ENCODE measurements at places on chromosomes 12 and 14.
A peak's percentile ranks its signal among the peaks of the same experiment; 100 is the strongest.

- peak; percentile 34 for DNase-seq
Measured at GRCh38 chr14:68968051-68968450, 11.1 kb downstream of the ACTN1 start.

DNA sequence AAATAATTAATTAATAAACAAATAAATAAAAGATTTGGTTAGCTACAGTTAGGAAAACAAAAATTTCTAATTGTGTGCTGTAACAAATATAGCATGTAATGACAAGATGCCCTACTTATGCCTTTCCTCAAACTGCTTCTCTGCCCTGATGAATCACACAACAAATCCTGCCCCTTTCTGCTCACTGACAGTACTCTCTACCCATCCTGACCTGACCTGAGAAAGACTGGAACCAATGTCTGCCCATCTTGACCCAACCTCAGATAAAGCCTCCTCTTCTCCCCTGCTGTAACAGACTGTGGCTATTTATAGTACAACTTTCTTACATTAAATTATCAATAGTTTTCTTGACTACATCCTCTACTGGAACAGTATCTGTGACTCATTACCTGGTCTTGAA lies 43.7 kb downstream of the PPP1R13B start:
- DNase-seq = no peak

DNA sequence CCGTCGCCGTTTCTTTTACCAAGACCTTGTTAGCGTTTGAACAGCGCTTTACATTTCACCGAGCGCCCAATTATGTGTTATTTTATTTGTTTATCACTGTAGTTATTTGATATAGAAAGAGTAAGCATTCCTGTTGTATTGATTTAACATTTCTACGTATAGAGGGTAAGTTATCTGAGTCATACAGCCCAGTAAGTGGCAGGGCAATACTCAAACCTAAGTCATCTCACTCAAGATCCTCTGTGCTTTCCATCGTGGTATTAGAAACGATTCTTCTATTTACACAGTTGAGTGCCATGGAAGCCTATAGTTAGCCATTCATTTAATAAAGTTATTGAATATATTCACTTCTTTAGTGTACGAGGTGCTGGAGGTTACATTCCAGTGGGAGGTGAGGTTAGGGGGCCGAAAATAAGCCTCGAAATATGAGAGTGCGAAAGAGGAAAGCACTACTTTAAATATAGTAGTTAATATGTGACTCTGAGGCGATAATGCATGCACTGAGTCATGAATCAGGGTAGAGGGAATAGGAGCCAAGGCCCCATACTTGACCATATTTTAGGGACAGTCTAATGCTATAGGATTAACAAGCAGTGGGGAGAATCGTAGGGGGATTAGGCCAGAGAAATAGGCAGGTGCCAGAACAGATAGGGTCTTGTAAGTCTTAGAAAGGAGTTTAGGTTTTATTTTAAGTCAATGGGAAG lies 629 bp downstream of the RAD51AP1 start:
- no peak for DNase-seq

- no peak for DNase-seq
Measured at GRCh38 chr12:89574736-89575208, 48.9 kb upstream of the POC1B start.

GRCh38 chr12:123882161-123882705 lies 90.4 kb downstream of the CCDC92 start:
- DNase-seq = no peak

DNA sequence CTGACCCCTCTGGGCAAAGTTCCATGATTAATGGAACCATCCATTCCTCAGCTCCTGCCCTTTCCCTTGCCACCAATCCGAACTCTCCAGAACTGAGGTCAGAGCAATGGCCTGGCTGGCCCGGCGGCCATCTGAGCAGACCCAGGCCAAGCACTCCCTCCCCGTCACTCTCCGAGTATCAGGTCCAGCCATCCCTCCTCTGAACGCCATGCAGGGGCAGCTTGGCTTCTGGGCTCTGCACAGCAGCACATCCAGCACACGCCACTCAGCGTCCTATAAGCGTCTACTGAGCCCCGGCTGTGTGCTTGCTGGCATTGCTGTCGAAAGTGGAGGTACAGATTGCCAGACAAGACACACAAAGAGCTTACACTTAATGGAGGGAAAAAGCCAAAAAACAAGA lies 34.3 kb upstream of the VWF start:
- no peak for DNase-seq

DNA sequence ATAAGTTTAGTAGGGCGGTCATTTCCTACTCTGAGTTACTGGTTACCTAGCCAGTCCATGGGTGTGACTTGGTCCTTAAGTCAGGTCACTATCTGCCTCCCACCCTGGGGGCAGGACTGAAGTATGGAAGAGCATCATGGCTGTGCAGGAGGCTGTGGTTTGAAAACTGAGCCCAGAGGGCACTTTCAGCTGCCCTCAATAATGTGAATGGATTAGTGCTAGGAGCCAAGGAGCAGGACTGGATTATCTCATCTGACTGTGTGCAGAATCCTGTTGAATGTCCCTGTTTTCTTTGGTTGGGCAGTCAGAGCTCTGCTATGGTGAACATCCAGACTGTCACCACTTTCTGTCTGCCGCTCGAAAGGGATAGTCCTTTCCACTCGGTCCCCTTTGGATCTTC lies 1.6 kb downstream of the ATXN7L3B start:
- DNase-seq = no peak

- no peak for DNase-seq
Measured at GRCh38 chr12:104888892-104889291, 69.2 kb downstream of the SLC41A2 start.

GRCh38 chr14:90677484-90678050 lies 138.7 kb downstream of the TTC7B start:
- no peak for DNase-seq

- DNase-seq = no peak
Measured at GRCh38 chr12:12491606-12492005, 71.1 kb downstream of the DUSP16 start.

DNA sequence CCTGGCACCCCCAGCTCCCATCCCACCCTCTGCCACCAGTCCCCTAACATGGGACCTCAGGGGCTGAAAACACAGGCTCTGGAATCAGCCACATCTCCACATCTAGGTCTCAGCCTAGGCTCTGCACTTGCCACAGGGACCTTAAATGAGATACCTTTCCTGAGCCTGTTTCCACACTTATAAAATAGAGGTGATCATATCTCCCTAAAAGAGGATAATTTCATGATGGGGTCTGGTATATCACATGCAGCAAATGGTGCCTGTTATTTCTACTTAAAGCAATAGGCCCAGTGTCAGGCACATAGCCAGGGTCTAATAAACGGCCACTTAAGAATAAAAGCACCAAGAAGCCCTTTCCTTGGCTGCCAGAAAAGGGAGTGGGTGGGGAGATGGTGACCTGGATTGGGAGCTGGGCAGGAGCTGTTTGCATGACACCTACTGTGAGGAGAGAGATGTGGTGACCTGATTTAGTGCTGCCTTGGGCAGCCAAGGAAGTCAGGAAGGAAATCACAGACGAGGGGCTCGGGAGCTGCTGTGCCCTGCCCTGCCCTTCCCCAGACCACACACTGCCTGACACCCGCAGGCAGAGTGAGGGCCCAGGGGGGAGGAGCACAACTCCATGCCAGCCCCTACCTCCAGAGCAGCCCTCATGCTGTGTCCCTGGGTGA lies 71.2 kb downstream of the IRF2BPL start:
- DNase-seq = no peak

DNA sequence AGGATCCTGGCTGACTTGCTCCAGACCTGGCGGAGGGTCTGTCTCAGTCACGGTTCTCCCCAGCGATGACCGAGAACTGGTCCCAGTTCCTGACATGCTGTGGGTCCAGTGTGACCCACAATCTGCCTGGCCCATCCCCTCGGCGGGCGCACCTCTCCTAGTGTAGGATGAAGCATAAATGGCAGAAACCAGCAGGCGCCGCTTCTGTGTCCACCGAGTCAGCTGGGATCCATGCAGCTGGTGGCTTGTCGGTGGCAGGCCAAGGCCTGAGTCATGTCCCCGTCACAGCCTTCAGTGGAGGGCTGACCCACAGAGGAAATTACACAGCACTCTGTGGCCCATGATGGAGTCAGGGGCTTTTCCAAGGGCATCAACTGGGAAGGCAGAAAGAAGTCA lies 38.5 kb downstream of the NFKBIA start:
- no peak for DNase-seq

Data from stimulated activated CD8-positive, alpha-beta memory T cell treated with anti-CD3 and anti-CD28 coated beads, Interleukin-12 subunit alpha, Interleukin-12 subunit beta, amount 100 ng/mL, for 4 hours (primary cell).